ENCODE measurements at places on chromosomes 2 and 18. TPM values are rescaled to one million over a fixed set of nuclear protein-coding genes. Genes with fewer than 3 reads are reported as not detected.
A peak's percentile ranks its signal among the peaks of the same experiment; 100 is the strongest.

- peak; percentile 44 for DNase-seq
- no peaks in the 10 kb centered on the region for H3K36me3 ChIP-seq
- peaks cover 7% of the 10 kb centered on the region for H3K27me3 ChIP-seq
- peaks cover 67% of the 10 kb centered on the region for H3K4me1 ChIP-seq
- H3K27ac ChIP-seq = peak overlapping the region; percentile 42
- no peak overlapping the region for H3K4me3 ChIP-seq
Observed at GRCh38 chr2:26612522-26613240, 28.5 kb downstream of the CIB4 start.

The TEKT4 gene
- not detected for total RNA-seq

- H3K27ac ChIP-seq = no peak overlapping the region
- H3K36me3 ChIP-seq = no peaks in the 10 kb centered on the region
- no peaks in the 10 kb centered on the region for H3K4me1 ChIP-seq
- peaks cover 2% of the 10 kb centered on the region for H3K27me3 ChIP-seq
- no peak for DNase-seq
- H3K4me3 ChIP-seq = no peak overlapping the region
Observed at GRCh38 chr18:60826346-60826745, 453.8 kb upstream of the MC4R start.

GRCh38 chr2:187873132-187873531 is 318.9 kb upstream of the TFPI start:
- H3K36me3 ChIP-seq = peaks cover 7% of the 10 kb centered on the region
- no peaks in the 10 kb centered on the region for H3K27me3 ChIP-seq
- H3K4me1 ChIP-seq = peaks cover 14% of the 10 kb centered on the region
- DNase-seq = no peak

- no peak overlapping the region for H3K27ac ChIP-seq
- no peaks in the 10 kb centered on the region for H3K36me3 ChIP-seq
- peaks cover 55% of the 10 kb centered on the region for H3K4me1 ChIP-seq
- peaks cover 5% of the 10 kb centered on the region for H3K27me3 ChIP-seq
- no peak overlapping the region for H3K4me3 ChIP-seq
- no peak for DNase-seq
Observed at GRCh38 chr2:150617351-150617978, 130.0 kb upstream of the RND3 start.

The VSNL1 gene
- 0.61 TPM for total RNA-seq

All from mesothelial cell of epicardium (in vitro differentiated cells).